ENCODE measurements at places on chromosomes 2 and 18. TPM values are rescaled to one million over a fixed set of nuclear protein-coding genes. Genes with fewer than 3 reads are reported as not detected.

Gene CCDC141
- 30.6 TPM for total RNA-seq

DNA sequence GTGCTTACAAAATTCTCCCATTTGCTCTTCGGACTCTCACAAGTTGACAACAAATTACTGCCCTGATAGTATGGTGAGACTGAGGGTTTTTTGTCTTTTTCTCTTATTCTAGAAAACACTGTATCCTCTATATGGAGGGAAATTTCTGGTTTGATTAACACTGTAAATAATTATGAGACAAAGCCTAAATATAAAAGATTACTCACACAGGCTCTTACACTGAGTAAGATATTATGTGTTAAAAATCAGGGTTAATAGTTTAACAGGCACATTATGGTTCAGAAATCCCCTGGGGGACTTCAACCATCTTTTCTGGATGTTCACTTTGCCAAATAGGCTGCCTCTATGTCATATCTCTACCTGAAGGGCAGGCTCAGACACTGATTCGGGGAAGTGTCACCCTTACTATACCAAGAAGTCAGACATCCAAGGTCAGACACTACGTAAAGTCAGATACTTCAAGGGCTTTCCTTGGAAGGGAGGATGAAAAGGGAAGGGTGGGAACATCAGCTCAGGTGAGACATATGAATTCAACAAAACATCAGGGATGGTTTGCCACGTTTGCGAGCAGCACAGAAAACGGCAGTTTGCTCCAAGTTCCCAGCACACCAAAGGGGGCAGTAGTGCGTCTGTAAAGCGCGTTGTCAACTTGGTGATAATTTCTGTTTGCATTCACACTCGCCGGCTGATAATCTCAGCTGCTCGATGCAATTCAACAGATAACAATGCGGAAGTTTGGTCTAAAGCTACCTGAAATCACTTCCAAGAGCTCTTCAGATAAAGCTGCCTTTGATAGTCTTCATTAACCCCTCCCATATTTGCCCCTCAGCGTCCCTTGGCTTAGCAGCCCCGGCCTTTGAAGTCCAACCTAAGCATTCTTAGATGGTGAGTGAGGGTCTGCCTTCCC, 972 bp upstream of the RASGRP3 start:
- no peaks in the 10 kb centered on the region for H3K36me3 ChIP-seq
- peaks cover 15% of the 10 kb centered on the region for H3K4me1 ChIP-seq

GRCh38 chr18:5527603-5528002, 16.2 kb downstream of the EPB41L3 start:
- H3K4me3 ChIP-seq = no peak overlapping the region
- DNase-seq = no peak
- no peaks in the 10 kb centered on the region for H3K27me3 ChIP-seq

Gene QPCT
- total RNA-seq = 0.53 TPM

DNA sequence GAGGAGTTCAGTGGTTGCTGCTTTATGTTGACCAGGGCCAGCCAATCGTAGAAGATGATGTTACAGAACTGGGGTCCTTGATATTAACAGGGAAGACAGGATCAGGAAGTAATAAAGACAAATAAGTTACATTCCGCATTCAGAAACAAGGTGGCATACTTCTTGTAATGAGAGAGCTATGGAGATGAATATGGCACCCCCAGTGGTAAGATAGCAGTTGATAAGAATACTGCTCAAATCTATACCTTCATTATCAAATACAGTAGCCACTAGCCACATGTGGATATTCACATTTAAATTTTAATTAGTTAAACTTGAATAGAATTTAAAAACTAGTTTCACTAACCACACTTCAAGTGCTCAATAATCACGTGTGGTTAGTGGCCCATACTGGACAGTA, 290.4 kb upstream of the RBMS1 start:
- no peaks in the 10 kb centered on the region for H3K4me1 ChIP-seq
- DNase-seq = no peak
- H3K27me3 ChIP-seq = no peaks in the 10 kb centered on the region
- no peak overlapping the region for H3K4me3 ChIP-seq

Gene CHRND
- total RNA-seq = not detected

DNA sequence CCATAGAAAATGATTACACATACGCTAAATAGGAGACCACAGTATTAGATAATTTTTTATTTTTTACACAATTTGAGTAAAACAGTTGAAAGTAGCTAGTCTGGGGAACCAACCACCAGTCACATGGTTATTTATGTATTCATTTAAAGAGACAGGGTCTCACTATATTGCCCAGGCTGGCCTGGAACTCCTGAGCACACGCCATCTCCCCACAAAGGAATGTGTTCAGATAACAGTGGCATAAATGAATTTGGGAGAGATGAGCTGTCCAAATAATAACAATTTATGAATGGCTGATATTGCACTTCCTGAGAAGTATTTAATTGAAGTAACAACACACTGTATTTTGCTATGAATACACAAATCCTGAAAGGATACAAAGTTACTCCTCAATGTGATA, 39.7 kb downstream of the KIDINS220 start:
- no peaks in the 10 kb centered on the region for H3K4me1 ChIP-seq
- no peak overlapping the region for H3K4me3 ChIP-seq
- no peak overlapping the region for H3K27ac ChIP-seq
- DNase-seq = no peak
- no peaks in the 10 kb centered on the region for H3K27me3 ChIP-seq

DNA sequence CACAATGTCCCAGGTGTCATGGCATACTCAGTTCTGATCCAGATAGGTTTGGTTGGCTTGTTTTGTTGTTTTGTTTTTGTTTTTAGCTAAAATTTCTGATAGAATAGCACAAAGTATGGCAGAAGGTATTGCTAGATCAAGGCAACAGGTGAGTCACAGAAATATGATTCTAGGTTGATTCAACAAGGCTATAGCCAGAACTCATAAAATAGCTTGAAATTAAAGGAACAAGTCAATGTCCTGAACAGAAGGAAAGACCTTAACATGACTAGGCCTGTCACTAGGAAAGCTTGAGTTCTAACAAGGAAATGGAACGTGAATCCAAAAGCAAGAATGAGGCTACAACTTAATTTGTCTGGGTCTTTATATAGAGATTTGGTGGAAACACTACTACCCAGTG, 157.1 kb downstream of the GALNT3 start:
- H3K27me3 ChIP-seq = no peaks in the 10 kb centered on the region
- no peak for DNase-seq
- H3K4me3 ChIP-seq = no peak overlapping the region
- H3K36me3 ChIP-seq = no peaks in the 10 kb centered on the region
- H3K4me1 ChIP-seq = no peaks in the 10 kb centered on the region

- DNase-seq = no peak
- H3K4me3 ChIP-seq = no peak overlapping the region
- no peaks in the 10 kb centered on the region for H3K27me3 ChIP-seq
- H3K27ac ChIP-seq = no peak overlapping the region
- H3K36me3 ChIP-seq = no peaks in the 10 kb centered on the region
Observed at GRCh38 chr2:10482460-10482859, 34.3 kb upstream of the ODC1 start.

DNA sequence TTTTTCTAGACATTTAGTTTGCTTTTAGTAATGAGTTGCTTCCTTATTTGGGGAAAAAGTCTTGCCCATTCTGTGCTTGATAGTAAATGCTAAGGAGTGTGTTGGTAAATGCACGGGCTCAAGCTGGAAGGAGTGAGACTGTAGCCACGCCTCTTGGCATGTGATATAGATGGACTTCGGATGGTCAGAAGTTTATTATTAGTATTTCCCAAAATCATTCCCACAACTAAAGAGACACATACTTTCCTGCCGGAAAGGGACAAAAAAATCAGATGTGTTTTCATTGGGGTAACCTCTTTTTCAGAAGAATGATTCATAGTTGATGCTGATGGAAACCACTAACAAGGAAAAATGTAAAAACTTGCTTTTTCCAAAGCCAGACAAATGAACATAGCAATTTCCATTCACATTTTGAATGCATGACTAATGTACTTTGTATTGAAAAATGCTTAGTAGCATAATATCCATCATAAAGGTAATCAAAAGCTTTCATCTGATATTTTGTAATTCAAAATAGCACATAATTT, 133.2 kb downstream of the ZNF532 start:
- H3K27ac ChIP-seq = no peak overlapping the region
- no peak overlapping the region for H3K4me3 ChIP-seq
- peaks cover 4% of the 10 kb centered on the region for H3K27me3 ChIP-seq
- no peaks in the 10 kb centered on the region for H3K4me1 ChIP-seq
- no peaks in the 10 kb centered on the region for H3K36me3 ChIP-seq
- DNase-seq = no peak

DNA sequence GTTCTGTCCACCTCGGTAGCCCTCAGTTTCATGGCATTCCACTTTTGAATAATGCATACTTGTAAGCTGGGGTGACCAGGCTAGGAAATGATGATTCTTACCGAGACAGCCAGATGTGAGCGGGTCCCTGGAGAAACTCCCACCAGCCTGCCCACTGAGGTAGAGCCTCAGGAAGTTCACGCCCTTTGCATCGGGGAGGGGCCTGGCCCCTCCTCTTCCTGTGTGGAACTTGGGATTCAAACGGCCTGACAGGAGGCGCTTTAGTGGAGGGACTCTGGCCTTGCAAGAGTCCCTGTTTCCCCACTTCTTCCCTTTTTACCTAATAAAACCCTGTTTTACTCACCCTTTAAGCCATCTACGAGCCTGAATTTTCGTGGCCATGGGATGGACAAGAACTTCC, 44.6 kb downstream of the MRO start:
- no peaks in the 10 kb centered on the region for H3K27me3 ChIP-seq
- H3K4me1 ChIP-seq = no peaks in the 10 kb centered on the region
- DNase-seq = no peak
- H3K36me3 ChIP-seq = no peaks in the 10 kb centered on the region

- H3K27ac ChIP-seq = no peak overlapping the region
- H3K27me3 ChIP-seq = no peaks in the 10 kb centered on the region
- no peaks in the 10 kb centered on the region for H3K36me3 ChIP-seq
- no peaks in the 10 kb centered on the region for H3K4me1 ChIP-seq
- no peak overlapping the region for H3K4me3 ChIP-seq
- no peak for DNase-seq
Observed at GRCh38 chr2:111715987-111716904, 167.7 kb downstream of the ANAPC1 start.

Gene COL4A4
- not detected for total RNA-seq

Gene EFEMP1
- not detected for total RNA-seq

Gene CCDC74A
- 0.50 TPM for total RNA-seq

DNA sequence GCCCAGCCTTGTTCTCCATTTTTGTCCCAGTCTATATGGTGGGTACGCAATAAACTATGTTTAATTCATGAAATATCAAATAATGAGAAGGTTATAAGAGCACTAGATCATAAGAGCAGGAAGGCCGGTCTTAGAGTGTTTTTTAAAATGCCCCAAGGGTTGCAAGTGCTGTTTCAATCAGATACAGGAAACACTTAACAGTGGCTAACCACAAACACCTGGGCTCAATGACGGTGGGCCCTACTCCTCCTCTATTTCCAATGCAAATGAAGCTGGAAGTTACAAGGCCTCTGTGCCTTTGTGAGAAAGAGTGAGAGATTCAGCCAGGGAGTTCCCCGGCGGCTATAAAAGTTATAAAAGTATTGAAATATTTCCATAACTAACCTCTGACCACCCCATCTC, 18.9 kb upstream of the WDR33 start:
- H3K27ac ChIP-seq = peak overlapping the region; percentile 74
- no peaks in the 10 kb centered on the region for H3K27me3 ChIP-seq
- H3K4me3 ChIP-seq = no peak overlapping the region
- no peaks in the 10 kb centered on the region for H3K36me3 ChIP-seq

- no peak overlapping the region for H3K4me3 ChIP-seq
- H3K4me1 ChIP-seq = no peaks in the 10 kb centered on the region
- no peaks in the 10 kb centered on the region for H3K27me3 ChIP-seq
- H3K36me3 ChIP-seq = no peaks in the 10 kb centered on the region
- no peak for DNase-seq
Observed at GRCh38 chr2:226135861-226136548, 663.6 kb downstream of the IRS1 start.

GRCh38 chr2:139411236-139411635, 631.0 kb upstream of the NXPH2 start:
- no peak overlapping the region for H3K4me3 ChIP-seq
- H3K36me3 ChIP-seq = no peaks in the 10 kb centered on the region
- DNase-seq = no peak
- H3K27ac ChIP-seq = no peak overlapping the region

Gene CXCR4
- total RNA-seq = 1,739 TPM

DNA sequence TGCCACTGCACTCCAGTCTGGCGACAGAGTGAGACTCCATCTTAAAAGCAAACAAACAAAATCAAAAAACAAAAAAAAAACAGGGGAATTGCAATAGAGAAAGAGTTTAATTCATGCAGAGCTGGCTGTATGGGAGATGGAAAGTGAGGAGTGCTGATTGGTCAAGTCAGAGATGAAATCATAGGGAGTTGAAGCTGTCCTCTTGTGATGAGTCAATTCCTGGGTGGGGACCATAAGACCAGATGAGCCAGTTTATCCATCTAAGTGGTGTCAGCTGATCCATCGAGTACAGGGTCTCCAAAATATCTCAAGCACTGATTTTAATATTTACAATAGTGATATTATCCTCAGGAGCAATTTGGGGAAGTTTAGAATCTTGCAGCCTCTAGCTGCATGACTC, 45.3 kb downstream of the FRZB start:
- no peak for DNase-seq
- no peak overlapping the region for H3K27ac ChIP-seq
- H3K36me3 ChIP-seq = no peaks in the 10 kb centered on the region
- no peaks in the 10 kb centered on the region for H3K4me1 ChIP-seq

- H3K4me1 ChIP-seq = no peaks in the 10 kb centered on the region
- H3K36me3 ChIP-seq = no peaks in the 10 kb centered on the region
- DNase-seq = no peak
- H3K4me3 ChIP-seq = no peak overlapping the region
Observed at GRCh38 chr2:165245081-165245793, 6.0 kb downstream of the SCN2A start.

DNA sequence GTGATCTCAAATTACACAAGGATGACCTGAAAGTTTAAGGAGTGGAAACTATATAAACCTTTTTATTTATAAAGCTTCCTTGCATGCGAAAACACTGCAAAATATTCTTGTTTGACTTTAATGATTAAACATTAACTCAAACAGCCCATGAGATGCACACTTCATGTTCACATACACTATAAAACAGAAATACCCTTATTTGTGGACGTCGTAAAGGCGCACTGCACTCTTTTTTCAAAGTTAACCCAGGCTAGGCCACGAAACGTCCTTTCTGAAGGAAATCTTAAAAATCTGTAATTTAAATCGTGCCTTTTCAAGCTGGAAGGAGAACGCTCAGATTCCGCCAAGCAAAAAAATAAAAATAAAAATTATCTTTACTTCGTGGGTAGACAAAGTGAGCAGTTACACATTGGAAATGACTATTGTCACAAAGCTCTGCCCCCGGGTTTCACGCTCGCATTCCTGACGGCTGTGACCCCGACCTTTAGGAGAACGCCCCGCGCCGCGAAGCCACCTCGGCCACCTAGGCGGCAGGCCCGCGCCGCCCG, 728 bp downstream of the FAM168B start:
- peak overlapping the region; percentile 82 for H3K4me3 ChIP-seq
- no peaks in the 10 kb centered on the region for H3K27me3 ChIP-seq
- H3K36me3 ChIP-seq = peaks cover 17% of the 10 kb centered on the region
- DNase-seq = no peak
- H3K4me1 ChIP-seq = peaks cover 26% of the 10 kb centered on the region

Gene DAW1
- total RNA-seq = not detected

Gene EHD3
- total RNA-seq = 1.4 TPM

Gene SERPINB13
- total RNA-seq = not detected

Gene SERPINB12
- total RNA-seq = not detected

GRCh38 chr2:240604291-240604938, 17.9 kb downstream of the CAPN10 start:
- no peaks in the 10 kb centered on the region for H3K27me3 ChIP-seq
- H3K27ac ChIP-seq = no peak overlapping the region

Gene EPHA4
- 86.5 TPM for total RNA-seq

GRCh38 chr2:5730386-5730785, 38.2 kb downstream of the SOX11 start:
- no peaks in the 10 kb centered on the region for H3K4me1 ChIP-seq
- no peak for DNase-seq
